ENCODE measurements at places on chromosomes 16 and 17.

GRCh38 chr17:66271512-66271911 lies 30.9 kb upstream of the PRKCA start:
- no peak for DNase-seq

- DNase-seq = no peak
Observed at GRCh38 chr17:49891694-49892389, 44.0 kb upstream of the TAC4 start.

- DNase-seq = no peak
Observed at GRCh38 chr17:78822552-78822951, 18.1 kb downstream of the USP36 start.

DNA sequence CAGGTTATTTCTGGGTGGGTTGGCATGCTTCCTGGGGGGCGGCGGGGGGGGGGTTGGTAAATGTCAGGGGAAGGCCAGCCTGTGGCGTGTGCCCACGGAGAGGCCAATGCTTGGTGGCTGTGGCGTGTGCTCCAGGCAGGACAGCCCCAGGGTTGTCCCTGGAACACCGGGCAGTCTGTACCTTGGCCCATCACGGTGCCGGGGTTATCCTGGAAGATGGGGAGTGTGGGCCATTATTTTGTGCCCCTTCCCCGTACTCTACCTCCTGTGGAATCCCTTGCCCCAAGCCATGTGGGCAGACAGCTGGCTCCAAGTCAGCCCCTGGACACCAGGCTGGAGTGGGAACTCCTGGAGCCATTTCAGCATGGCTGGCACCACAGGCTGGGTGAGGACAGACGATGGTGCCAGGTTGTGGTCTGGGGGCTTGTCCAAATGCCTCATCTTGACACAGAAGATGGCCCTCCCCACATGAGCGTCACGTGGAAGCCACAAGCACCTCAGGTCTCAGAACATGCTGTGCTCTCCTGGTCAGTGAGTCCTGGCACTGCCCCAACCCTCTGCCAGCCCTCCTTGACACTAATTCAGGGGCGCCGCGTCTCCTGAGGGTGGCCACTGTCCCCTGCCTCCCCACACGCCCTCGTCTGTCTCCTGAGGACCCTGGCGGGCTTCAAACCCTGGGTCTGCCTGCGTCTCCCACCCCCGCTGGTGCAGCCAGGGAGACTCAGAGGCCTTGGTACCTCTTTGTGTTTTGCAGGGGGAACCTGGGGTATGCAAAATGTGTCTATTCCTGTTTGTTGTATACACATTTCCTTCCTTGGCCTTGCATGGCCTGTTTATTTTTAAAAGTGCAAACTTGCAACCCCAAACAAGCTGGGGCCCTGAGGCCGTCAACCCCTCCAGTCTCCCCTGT lies 4.3 kb downstream of the SLC16A3 start:
- DNase-seq = no peak

GRCh38 chr16:69293401-69293800 lies 17.7 kb upstream of the VPS4A start:
- no peak for DNase-seq
